Aorta (tissue), 5 donors: ENCODE measurements at places on chromosomes 3 and 15.
A peak's percentile ranks its signal among the peaks of the same experiment; 100 is the strongest.

DNA sequence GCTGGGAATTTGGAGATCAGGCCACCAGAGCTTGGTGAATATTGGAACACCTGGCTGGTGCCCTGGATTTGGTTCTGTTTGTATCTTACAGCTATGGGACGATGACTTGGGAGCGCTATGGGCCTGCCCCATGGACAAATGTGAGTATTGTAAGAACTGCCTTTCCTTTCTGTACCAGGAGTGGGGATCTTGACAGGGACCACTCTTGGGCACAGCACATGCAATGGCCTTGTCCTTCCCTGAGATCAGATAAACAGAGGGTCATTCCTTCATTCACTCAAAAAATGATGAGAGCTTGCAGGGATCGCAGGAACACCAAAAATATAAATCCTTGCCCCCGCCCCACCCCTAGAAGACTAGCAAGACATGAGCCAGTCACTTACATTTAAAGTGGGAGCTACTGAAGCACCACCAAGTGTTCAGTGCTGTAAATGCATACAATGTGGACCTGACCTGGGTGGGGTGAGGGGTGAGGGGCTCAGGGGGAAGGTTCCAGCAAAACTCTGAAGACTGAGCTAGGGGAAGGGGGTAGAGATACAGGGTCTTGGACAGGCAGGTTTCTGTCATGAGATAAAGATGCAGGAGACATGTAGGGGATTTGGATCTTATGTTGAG is 2.7 kb upstream of the CRELD1 start:
- peaks cover 3% of the 10 kb centered on the region for H3K4me1 ChIP-seq
- H3K36me3 ChIP-seq: no peaks in the 10 kb centered on the region
- DNase-seq: no peak
- H3K27me3 ChIP-seq: no peaks in the 10 kb centered on the region
- no peak overlapping the region for H3K27ac ChIP-seq

- DNase-seq: no peak
- no peaks in the 10 kb centered on the region for H3K36me3 ChIP-seq
- no peaks in the 10 kb centered on the region for H3K4me1 ChIP-seq
- H3K27ac ChIP-seq: no peak overlapping the region
- H3K27me3 ChIP-seq: no peaks in the 10 kb centered on the region
- no peak overlapping the region for H3K4me3 ChIP-seq
These were observed 25.7 kb upstream of the MYRIP start for GRCh38 chr3:39783680-39784079.

DNA sequence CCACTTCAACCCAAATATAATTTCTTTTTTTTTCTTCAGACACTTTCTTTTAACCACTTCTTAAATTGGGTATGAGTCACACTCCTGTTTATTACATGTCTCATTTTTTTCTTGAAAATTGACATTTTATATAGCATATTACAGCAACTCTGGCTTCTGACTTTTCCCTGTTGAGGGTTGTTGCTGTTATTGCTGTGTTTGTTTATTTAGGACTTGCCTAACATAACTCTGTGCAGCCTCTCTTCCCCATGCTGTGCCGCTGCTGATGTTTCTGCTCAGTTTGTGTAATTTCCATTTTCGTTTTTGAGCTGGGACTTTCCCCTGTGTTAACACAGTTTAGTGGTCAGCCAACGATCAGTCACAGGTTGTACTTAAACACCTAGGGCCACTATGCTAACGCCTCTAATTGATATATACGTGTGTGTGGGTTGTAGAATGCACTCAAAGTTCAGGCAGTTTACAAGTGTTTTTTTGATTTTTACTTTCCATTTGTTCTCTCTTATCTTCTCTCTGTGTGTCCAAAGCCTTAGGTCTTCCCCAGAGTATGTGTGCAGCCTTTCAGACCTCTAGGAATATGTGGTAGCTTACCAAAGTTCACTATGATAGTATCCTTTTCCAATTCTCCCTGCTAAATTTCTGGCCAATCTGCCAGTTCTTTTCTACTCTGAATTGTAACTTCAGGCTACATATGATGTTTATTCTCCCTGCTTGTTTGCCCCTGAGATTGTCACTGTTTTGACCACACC is 337.2 kb downstream of the ZBTB20 start:
- no peak overlapping the region for H3K27ac ChIP-seq
- no peak for DNase-seq
- H3K36me3 ChIP-seq: no peaks in the 10 kb centered on the region
- H3K4me3 ChIP-seq: no peak overlapping the region
- H3K4me1 ChIP-seq: no peaks in the 10 kb centered on the region

GRCh38 chr3:151843275-151843674 is 29.4 kb downstream of the AADAC start:
- DNase-seq: no peak
- no peaks in the 10 kb centered on the region for H3K27me3 ChIP-seq
- H3K4me1 ChIP-seq: no peaks in the 10 kb centered on the region
- no peak overlapping the region for H3K4me3 ChIP-seq
- no peaks in the 10 kb centered on the region for H3K36me3 ChIP-seq

GRCh38 chr3:51670053-51670822 is 814 bp upstream of the TEX264 start:
- DNase-seq: peak; percentile 37
- peak overlapping the region; percentile 66 for H3K4me3 ChIP-seq
- no peaks in the 10 kb centered on the region for H3K27me3 ChIP-seq

GRCh38 chr3:15756505-15756904 is 41.3 kb downstream of the ANKRD28 start:
- H3K27me3 ChIP-seq: no peaks in the 10 kb centered on the region
- no peak overlapping the region for H3K27ac ChIP-seq
- no peaks in the 10 kb centered on the region for H3K36me3 ChIP-seq
- peaks cover 7% of the 10 kb centered on the region for H3K4me1 ChIP-seq
- DNase-seq: no peak

DNA sequence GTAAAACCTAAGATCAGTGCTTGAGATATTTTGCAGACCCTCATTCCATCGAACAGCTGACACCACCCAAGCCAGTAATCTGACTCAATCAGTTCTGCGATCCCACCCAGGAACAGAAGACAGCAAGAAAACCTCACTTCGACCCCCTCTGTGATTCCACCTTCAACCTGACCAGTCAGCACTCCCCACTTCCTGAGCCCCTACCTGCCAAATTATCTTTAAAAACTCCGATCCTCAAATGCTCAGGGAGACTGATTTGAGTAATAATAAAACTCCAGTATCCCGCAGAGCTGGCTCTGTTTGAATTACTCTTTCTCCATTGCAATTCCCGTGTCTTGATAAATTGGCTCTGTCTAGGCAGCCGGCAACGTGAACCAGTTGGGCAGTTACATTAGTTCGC is 25.7 kb upstream of the CLDN16 start:
- no peaks in the 10 kb centered on the region for H3K36me3 ChIP-seq
- no peaks in the 10 kb centered on the region for H3K4me1 ChIP-seq
- no peak overlapping the region for H3K27ac ChIP-seq
- no peak overlapping the region for H3K4me3 ChIP-seq
- H3K27me3 ChIP-seq: no peaks in the 10 kb centered on the region

DNA sequence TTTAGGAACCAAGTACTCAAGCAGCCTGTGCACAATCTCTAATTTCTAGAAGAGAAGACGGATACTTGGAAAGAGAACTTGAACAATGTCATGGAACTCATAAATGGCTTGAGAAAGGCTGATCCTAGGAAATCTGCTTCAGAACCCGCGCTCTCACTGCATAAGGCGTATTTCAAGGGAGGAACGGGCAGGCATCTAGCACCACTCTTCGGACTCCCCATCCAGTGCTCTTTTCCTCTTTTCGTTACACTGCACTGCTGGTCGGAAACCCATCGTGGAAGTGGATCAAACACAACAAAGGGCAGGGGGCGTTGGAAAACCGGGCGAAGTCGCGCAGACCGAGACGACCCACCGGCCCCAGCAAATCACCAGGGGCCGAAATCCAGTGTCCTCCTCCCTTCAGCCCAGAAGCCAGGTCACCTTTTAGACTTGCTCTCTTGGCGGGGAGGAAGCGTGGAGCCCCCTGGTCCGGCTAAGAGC is 539 bp upstream of the TLNRD1 start:
- no peaks in the 10 kb centered on the region for H3K27me3 ChIP-seq
- no peak for DNase-seq
- peaks cover 5% of the 10 kb centered on the region for H3K4me1 ChIP-seq
- peaks cover 3% of the 10 kb centered on the region for H3K36me3 ChIP-seq
- peak overlapping the region; percentile 66 for H3K27ac ChIP-seq
- peak overlapping the region; percentile 91 for H3K4me3 ChIP-seq

GRCh38 chr3:151579571-151580270 is 118.9 kb upstream of the IGSF10 start:
- no peaks in the 10 kb centered on the region for H3K4me1 ChIP-seq
- H3K27ac ChIP-seq: no peak overlapping the region
- H3K4me3 ChIP-seq: no peak overlapping the region
- no peaks in the 10 kb centered on the region for H3K36me3 ChIP-seq
- DNase-seq: no peak
- no peaks in the 10 kb centered on the region for H3K27me3 ChIP-seq

GRCh38 chr3:16536996-16537395 is 23.5 kb upstream of the RFTN1 start:
- H3K4me3 ChIP-seq: no peak overlapping the region
- no peak overlapping the region for H3K27ac ChIP-seq
- no peaks in the 10 kb centered on the region for H3K36me3 ChIP-seq
- H3K27me3 ChIP-seq: no peaks in the 10 kb centered on the region

DNA sequence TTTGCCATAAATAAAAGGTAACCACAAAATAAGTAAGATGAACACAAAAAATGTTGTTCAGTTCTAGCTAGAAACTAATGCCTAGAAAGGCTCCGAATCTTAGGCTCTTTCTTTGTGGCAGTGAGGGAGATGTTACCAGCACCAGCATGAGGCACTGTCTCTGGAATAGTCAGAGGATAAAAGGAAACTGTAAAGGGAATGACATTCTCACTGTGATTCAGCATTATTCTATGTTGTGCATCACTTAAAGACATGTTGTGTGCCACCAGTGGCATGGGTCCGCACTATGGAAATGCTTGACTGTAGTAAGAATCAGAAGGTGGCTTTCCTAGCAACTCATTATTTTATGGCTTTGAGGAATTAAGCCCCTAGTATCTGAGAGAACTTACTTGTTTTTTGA is 70.8 kb downstream of the SEC22A start:
- H3K36me3 ChIP-seq: peaks cover 4% of the 10 kb centered on the region
- no peak overlapping the region for H3K4me3 ChIP-seq
- H3K27me3 ChIP-seq: no peaks in the 10 kb centered on the region
- H3K27ac ChIP-seq: no peak overlapping the region
- no peaks in the 10 kb centered on the region for H3K4me1 ChIP-seq

DNA sequence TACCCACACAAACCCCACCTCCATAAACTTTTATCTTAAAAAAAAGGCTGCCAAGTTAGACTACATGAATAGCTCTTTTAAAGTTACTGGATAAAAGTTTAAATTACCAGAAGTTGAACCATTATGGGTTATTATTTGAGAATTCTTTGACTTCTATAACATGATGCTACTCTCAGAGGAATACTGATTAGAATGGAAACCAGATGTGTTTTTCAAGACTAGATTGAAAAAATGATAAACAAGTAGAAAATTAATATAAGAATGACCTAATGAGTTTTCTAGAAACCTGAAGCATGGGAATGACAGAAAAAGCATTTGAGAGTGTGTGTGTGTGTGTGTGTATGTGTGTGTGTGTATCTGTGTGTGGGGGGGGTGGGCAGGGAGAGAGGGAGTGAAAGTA is 12.4 kb upstream of the FGF7 start:
- DNase-seq: no peak
- no peaks in the 10 kb centered on the region for H3K4me1 ChIP-seq
- no peak overlapping the region for H3K4me3 ChIP-seq
- no peaks in the 10 kb centered on the region for H3K36me3 ChIP-seq

DNA sequence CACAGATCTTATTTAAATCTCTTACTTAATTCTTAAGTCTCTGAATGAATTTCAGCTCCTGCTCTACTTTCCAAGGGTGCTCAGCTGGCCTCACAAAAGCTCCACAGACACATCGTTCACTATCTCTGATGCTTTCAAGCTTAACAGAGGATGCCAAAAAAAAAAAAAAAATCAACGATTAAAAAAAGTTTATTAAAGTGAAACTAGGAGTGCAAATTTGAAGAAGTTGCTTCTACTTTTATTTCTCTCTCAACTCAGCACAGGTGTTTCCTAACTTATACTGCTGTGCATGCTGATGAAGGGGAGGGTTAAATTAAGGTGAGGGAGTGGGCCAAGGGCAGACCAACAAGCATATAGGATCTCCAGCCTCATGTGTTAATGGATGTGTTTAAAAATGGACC is 157.2 kb downstream of the TIGIT start:
- H3K4me3 ChIP-seq: peak overlapping the region; percentile 69
- no peak overlapping the region for H3K27ac ChIP-seq
- H3K27me3 ChIP-seq: no peaks in the 10 kb centered on the region
- H3K4me1 ChIP-seq: peaks cover 10% of the 10 kb centered on the region
- no peaks in the 10 kb centered on the region for H3K36me3 ChIP-seq

GRCh38 chr3:32383136-32383711 is 8.4 kb upstream of the CMTM7 start:
- H3K4me3 ChIP-seq: no peak overlapping the region
- no peaks in the 10 kb centered on the region for H3K36me3 ChIP-seq
- no peaks in the 10 kb centered on the region for H3K4me1 ChIP-seq
- H3K27ac ChIP-seq: no peak overlapping the region

DNA sequence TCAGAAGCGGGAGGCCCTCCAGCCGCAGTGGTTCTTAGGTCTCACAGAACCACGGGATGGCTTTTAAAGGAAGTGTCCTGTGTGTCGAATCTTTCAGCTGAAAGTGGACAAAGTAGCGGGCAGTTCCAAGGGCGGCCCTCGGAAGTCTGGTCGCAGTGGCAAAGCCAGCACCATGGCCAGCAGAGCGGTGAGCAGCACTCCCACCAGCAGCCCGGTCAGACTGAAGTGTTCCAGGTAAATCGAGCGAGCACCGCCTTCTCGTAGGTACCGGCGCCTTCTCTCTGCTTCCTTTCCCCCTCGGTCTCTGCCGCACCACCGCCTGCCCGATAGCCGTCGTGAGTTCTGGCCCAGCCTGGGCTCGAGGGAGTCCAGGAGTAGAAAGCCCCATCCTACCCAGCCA is 103.6 kb upstream of the ABHD17C start:
- H3K27ac ChIP-seq: no peak overlapping the region
- DNase-seq: no peak
- no peaks in the 10 kb centered on the region for H3K36me3 ChIP-seq

DNA sequence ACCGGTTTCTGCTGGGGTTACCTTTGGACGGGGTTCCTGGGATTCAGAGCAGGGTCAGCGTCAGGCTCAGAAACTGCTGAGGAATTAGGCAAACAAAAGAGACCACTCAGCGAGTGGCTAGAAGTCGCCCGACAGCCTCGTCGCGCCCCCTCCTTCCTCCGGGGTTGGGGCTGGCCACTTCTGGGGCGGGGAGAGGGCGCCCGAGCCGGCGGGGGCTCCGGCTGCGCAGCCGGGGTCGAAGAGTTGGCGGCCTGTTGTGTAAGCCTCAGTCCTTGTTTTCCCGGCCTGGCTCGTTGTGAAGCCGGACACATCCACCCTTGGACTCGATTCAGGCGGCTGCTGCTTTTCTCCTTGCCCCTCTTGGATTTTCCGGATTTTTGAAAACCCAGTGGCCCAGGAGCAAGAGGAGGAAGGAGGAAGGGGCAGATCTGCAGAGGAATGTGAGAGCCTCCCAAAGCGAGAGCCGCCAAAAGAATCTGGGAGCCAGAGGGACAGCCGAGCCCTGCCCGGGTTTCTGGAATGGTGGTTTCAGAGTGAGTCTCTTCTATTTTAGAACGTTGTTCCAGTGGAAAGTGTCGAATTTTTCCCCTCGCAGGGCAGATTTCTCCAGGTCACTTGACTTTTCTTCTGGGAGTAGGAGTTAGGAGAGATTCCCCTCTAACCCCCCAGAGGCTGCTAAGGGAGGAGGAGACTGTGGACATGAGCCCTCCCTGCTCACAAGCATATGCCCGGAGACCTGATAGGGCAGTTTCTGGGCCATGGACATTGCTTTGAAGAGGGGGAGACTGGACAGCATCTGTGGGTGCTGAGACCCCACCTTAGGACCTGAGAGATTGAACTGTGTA is 666 bp downstream of the SNX33 start:
- no peaks in the 10 kb centered on the region for H3K27me3 ChIP-seq
- no peaks in the 10 kb centered on the region for H3K36me3 ChIP-seq
- H3K4me3 ChIP-seq: peak overlapping the region; percentile 79
- no peaks in the 10 kb centered on the region for H3K4me1 ChIP-seq
- DNase-seq: peak; percentile 87
